ENCODE measurements at places on chromosomes 3 and 15.

DNA sequence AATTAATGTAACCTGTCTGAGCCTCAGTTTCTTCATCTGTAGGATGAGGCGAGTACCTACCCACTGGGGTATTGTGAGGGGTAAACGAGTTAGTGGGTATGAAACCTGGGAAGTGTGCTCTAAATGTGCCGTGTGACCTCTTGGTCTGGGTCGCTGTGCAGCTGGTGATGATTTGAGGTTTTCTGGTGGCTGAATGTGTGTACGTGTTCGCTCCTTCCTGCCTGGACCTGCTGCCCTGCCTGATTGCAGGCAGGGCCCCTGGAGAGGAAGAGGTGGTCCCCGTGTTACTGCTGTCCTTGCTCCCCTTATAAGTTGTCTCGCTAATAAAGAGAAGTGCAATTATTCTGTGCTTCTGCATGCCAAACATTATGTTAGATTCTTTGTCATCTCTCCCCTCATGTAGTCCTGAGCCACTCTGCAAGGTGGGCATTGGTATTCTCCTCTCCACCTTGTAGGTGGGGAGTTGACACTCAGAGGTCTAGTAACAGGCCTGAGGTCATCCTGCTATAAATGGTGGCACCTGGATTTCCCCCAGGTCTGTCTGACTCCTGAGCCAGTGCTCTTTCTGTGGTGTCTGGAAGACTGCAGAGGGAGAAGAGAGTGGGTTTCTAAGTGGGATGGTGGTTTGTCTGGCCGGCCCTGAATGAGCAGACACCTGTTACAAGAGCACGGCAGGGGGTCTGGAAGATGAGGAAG is 15.7 kb downstream of the PDIA5 start:
- no peak for DNase-seq

GRCh38 chr3:48459773-48460516 is 13.4 kb downstream of the ATRIP start:
- no peak for DNase-seq

DNA sequence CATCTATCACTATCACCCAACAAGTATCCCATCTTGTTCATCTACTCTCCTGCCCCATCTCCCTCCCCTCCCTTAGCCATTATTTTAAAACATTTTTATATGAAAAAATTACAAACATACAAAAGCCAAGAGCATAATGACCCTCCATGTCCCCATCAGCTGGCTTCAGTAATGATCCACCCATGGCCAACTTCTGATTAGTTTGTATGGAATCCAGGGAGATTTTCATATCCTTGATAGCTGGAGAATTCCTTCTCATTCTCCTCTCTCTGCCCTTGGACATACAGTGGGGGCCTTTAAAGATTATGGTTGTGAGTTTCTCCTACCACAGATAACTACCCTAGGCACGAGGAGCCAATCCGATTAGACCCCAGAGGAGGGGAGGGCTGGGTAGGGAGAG is 40.2 kb downstream of the IRAK2 start:
- no peak for DNase-seq

- DNase-seq = no peak
These were observed 99.7 kb downstream of the NAALADL2 start for GRCh38 chr3:174958671-174959328.

GRCh38 chr3:191356631-191357439 is 26.5 kb upstream of the UTS2B start:
- DNase-seq = no peak

DNA sequence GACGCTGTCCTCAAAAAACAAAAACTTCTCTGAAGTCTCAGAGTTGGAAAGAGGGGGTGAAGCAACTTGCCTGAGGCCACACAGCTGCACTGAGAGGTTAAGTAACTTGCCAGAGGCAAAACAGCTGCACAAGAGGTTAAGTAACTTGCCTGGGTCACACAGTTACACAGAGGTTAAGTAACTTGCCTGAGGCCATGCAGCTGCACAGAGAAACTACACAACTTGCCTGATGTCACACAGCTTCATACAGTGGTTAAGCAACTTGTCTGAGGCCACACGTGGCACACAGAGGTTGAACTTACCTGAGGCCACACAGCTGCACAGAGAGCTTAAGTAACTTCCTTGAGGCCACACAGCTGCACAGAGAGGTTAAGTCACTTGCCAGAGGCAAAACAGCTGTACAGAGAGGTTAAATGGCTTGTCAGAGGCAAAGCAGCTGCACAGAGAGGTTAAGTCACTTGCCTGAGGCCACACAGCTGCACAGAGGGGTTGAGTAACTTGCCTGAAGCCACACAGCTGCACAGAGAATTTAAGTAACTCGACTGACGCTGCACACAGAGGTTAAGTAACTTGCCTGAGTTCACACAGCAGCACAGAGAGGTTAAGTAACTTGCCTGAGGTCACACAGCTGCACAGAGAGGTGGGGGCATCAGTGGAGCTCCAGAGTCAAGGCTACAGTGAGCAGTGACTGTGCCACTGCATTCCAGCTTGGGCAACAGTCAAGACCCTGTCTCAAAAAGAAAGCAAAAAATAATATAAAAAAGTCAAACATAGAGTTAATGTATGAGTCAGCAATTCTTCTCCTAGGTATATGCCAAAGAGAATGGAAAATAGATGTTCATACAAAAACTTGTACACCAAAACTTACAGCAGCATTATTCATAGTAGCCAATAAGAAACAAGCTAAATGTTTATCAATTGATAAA is 12.0 kb upstream of the ACAD9 start:
- no peak for DNase-seq

- no peak for DNase-seq
These were observed 163.6 kb upstream of the SETMAR start for GRCh38 chr3:4139462-4140140.

- no peak for DNase-seq
These were observed 13.4 kb downstream of the IFT57 start for GRCh38 chr3:108208831-108209230.

GRCh38 chr15:67882487-67883233 is 42.8 kb upstream of the RNU6-1 start:
- no peak for DNase-seq

- DNase-seq = no peak
These were observed 7.4 kb downstream of the C3orf62 start for GRCh38 chr3:49269443-49270155.

DNA sequence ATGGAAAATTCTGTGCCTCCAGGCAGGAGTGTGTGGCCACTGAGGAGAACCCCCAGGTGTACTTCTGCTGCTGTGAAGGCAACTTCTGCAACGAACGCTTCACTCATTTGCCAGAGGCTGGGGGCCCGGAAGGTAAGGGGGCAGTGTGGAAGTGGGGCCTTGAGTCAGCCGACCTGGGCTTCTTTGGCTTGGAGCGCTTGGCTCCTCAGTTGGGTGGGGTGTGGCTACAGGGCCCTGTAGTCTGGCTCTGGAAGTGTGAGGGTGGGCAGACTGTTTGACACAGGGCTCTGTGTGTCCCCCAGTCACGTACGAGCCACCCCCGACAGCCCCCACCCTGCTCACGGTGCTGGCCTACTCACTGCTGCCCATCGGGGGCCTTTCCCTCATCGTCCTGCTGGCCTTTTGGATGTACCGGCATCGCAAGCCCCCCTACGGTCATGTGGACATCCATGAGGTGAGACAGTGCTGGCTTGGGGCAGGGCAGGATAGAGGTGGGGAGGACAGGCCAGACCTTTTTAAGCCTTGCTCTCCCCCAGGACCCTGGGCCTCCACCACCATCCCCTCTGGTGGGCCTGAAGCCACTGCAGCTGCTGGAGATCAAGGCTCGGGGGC is 18.2 kb upstream of the EXOG start:
- no peak for DNase-seq

DNA sequence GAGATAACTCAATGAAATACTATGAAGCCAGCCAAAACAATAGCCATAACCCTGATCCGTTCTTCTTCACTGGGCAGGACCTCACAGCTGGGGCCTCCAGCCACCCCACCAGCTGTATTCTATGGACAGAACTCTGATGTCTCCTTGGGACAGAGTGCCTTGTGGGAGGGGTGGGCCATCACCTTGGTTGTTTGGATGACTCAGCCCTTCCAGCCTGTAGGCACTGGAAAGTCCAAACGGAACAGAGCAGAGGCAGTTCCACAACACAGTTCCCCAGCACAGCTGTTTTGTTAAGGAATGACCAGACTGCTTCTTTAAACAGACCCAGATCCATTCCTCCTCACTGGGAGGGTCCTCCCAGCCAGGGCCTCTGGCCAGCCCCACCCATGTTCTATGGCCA is 31.9 kb upstream of the ZBED2 start:
- DNase-seq = no peak

GRCh38 chr3:65128346-65128745 is 440.5 kb upstream of the ADAMTS9 start:
- DNase-seq = no peak

DNA sequence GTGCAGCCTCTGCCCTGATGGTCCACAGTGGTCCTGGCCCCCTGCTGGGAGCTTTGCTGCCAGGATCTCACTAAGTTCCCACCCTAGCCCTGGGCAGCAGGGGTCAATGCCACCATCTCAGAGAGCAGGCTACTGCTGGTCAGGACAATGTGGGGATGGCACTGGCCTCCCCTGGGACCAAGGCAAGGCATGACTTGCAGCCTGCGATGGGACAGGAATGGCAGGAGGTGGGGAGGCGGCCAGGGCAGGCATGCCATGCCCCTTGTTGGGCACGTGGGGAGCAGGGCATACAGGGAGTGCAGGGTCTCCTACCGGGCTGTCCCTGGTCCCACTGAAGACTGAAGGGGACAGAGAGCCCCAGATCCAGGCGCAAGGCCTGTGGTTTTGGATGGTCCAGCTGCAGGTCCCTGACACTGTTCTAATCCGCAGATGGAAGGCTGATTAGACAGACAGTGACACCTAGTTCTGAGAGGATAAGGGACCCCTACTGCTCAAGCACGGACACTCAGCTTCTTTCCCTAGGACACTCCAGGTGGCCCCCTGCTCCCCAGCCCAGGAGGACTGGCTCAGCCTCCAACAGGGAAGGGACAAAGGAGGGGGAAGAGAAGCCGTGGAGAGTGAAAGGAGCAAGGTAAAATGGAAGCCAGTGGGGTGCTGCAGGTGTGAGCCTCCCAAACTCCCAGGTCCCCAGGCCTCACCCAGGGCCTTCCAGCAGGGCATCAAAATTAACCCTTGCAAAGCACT is 69.2 kb upstream of the RPL32 start:
- no peak for DNase-seq

All from GOT3 (cell line).